ENCODE measurements at places on chromosomes 4 and X.

DNA sequence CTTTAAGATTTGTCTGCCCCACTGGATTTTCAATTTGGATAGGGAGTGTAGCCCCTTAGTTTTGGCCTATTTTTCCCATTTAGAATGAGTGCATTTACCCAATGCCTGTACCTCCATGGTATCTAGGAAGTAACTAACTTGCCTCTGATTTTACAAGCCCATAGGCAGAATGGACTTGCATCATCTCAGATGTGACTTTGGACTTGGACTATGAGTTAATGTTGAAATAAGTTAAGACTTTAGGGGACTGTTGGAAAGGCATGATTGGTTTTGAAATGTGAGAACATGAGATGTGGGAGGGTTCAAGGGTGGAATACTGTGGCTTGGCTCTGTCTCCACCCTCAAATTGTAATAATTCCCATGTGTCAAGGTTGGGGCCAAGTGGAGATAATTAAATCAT, 2480.2 kb downstream of the PCDH7 start:
- no peaks in the 10 kb centered on the region for H3K36me3 ChIP-seq
- H3K4me1 ChIP-seq = no peaks in the 10 kb centered on the region
- no peak overlapping the region for H3K4me3 ChIP-seq

- H3K36me3 ChIP-seq = no peaks in the 10 kb centered on the region
- H3K27me3 ChIP-seq = no peaks in the 10 kb centered on the region
- DNase-seq = no peak
- no peak overlapping the region for H3K27ac ChIP-seq
These were observed 281.9 kb downstream of the PTTG2 start for GRCh38 chr4:38242101-38242500.

- no peak overlapping the region for H3K4me3 ChIP-seq
- H3K4me1 ChIP-seq = peaks cover 29% of the 10 kb centered on the region
- no peak for DNase-seq
These were observed 40.0 kb downstream of the SEPTIN11 start for GRCh38 chr4:76989391-76990061.

DNA sequence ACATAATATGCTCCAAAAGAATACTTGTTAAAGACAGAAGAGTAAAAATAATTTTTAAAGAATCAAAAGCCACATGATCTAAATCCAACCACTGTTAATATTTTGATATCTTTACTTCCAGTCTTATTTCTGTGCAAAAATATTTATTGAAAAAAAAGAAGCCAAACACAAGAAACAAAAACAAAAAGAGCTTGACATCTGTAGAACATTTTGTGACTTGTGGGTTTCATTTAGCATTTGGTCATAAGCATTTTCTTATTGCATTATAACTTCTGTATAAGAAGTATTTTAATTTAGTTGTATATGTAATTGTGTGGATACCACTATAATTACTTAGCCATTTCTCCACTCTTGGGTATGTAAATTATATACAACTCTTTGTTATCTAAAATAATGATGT, 63.1 kb downstream of the DIPK2B start:
- H3K36me3 ChIP-seq = no peaks in the 10 kb centered on the region
- H3K4me3 ChIP-seq = no peak overlapping the region

DNA sequence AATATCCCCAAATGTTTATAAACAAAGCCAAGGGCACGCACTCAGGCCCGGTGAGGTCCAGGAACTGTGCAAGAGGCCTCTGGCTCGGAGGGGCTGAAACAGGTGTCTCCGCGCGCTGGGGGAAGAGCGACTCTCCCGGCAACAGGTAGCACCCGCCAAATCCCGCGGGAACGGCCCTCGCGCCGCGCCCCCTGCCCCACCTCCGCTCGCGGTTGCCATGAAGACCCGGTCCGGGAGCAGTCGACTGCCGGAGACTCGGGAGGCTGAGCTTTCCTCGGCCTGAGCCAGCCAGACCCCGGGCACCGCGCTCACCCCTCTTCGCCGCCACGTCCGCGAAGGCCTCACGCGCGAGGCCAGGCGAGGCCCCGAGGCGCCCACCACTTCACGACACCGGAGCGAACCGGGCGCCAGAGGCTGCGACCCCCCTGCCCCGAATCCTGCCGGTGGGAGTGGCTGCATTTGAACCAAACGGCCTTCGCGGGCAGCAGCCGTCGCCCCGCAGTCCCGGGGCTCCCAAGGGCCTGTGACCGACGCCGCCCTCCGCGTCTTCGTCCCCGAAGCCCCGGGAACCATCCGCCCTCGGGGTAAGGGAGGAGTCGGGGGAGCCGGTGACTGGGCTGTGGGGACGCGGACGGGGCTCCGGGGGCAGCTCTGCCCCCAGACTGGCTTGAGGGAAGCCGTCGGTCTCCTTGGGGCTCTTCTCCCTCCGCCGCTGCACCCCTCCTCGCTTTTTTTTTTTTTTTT, at the start of gene NSUN7:
Gene NSUN7 (plus strand): TSS at position 239 of the 744 bp plus-strand sequence. CDS start 739 bp downstream, outside the sequence.
- H3K27ac ChIP-seq = peak within 1 kb of the TSS; percentile 79
- H3K4me3 ChIP-seq = peak within 1 kb of the TSS; percentile 51
- no peaks in the 10 kb centered on the region for H3K36me3 ChIP-seq
- peak; percentile 94 for DNase-seq
- H3K27me3 ChIP-seq = no peaks in the 10 kb centered on the region

DNA sequence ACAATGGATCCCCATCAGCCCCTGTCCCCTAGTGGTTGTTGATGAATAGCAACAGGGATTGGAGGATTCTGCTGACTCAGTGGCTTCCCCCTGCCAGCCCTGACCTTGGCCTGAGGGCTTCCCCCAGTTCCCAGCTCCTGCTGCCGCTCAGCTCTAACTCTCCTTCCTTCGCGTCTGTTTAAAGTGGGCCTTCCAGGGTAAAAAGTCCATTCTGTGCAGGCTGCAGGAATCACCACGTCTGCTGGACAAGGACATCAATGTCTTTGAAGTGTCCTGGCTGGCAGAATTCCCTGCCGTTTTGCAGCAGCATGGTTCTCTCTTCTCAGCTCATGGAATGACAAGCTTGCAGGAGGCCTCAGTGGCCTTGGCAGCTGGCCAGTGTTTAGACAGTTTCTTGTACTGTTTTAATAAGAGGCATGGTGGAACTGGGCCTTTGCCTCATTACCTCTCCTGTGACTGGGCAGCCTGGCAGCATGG, 152.5 kb upstream of the STX18 start:
- H3K27ac ChIP-seq = no peak overlapping the region
- no peaks in the 10 kb centered on the region for H3K36me3 ChIP-seq
- peak; percentile 81 for DNase-seq
- no peaks in the 10 kb centered on the region for H3K4me1 ChIP-seq
- H3K4me3 ChIP-seq = no peak overlapping the region
- H3K27me3 ChIP-seq = no peaks in the 10 kb centered on the region

GRCh38 chr4:3463556-3464348, 646 bp downstream of the DOK7 start:
- no peaks in the 10 kb centered on the region for H3K4me1 ChIP-seq
- no peak overlapping the region for H3K27ac ChIP-seq

- no peak overlapping the region for H3K4me3 ChIP-seq
- H3K27ac ChIP-seq = peak overlapping the region; percentile 4
- H3K27me3 ChIP-seq = no peaks in the 10 kb centered on the region
- peak; percentile 79 for DNase-seq
These were observed 30.1 kb upstream of the TMEM154 start for GRCh38 chr4:152709675-152710438.

GRCh38 chrX:41688835-41689234, at the start of gene GPR34:
GPR34 (plus strand) TSS chrX:41688973; CDS start chrX:41695634, 6,661 bp downstream.
- H3K27ac ChIP-seq = no peak within 1 kb of the TSS
- H3K27me3 ChIP-seq = no peaks in the 10 kb centered on the region
- H3K4me3 ChIP-seq = no peak within 1 kb of the TSS
- DNase-seq = no peak

Data from mesendoderm (in vitro differentiated cells).